ENCODE measurements at places on chromosomes 3 and 15.

DNA sequence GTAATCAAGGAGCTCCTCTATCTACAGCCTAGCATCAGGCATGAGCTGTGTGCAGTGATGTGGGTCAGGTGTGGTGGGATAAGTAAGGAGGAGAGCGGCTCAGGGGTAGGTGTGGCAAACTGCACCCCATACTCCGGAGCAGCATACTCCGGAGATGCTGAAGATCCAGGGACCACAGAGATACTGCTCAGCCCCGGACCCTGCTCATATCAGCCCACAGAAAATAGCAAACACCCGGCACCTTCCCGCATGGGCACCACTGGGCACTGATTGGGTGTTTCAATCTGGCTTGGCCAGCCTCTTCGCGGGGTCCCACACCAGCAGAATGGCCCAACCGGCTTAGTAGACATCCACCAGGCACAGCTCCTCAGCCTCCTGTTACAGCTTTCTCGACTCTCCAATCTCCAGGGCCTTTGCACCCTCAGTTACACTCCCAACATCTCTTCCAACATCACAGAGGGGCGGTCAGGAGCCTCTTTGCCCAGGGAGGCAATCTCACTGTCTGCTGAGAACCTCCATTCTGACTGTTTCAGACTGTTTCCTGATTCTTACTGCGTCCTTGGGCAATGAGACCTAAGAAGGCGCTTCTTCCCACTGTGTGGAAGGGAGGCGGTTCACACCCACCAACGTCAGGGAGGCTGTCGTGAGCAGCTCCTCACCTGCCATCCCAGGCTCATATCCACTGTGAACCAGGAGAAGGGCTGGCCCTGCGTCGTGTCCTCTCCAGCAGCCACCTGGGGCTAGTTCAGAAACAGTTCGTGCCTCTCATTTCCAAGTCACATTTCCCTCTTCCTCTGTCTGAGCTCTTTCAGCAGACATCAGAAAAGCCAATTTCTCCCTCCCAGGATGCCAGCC is 59.8 kb downstream of the CAPN7 start:
- no peak for DNase-seq

DNA sequence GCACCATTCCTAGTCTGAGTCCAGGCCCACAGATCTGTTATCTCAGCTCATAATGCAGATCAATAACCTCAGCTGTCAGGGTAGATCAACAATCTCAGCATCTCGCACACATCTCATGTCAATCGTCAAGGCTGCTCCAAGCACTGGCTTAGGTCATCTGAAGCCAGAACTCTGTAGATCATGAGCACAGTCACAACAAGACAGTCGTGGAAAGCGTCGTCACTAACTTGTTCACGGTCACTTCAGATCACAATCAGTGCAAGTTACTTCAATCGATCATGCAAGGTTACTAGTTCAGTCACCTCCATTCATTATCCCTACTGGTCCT is 71.8 kb downstream of the RBPMS2 start:
- DNase-seq, result no peak

- DNase-seq, result no peak
Measured at GRCh38 chr3:77065750-77066149, 25.9 kb downstream of the ROBO2 start.

- DNase-seq, result no peak
Measured at GRCh38 chr3:5061218-5061569, 60.9 kb upstream of the ARL8B start.

DNA sequence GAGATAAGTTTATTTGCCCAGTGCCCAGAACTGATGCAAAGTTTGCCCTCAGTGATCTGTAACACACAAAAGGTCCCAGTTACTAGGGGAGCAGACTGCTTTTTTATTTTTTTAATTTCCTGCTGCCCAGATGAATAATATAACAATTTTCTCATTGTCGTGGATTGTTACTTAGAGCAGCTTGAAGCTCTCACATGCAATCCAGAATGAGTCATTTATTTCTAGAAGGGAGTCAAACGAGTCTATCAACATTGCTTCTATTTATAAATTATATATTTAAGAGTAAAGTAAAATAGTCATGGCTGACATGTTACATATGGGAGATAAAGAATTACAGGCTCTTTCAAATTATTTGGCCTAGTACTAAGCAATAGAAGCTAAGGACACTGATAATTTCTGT is 41.3 kb downstream of the MEIS2 start:
- DNase-seq, result no peak

- DNase-seq, result no peak
Measured at GRCh38 chr3:37862903-37863815, 1.5 kb downstream of the CTDSPL start.

GRCh38 chr3:141100531-141101320 is 49.6 kb downstream of the SPSB4 start:
- no peak for DNase-seq

DNA sequence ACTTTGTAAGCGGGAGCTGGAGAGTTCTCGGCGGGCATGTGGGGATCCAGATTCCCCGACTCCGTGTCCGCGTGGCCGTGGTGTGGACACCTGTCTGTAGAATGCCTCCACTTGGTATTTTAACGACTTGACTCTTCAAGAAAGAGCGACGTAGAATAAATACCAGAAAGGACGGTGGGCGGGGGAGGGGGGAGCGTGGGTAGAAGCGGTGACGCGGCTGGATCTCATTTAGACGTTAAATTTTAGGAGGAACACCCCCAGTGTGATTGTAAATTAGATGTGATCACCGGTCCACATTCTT is 620 bp upstream of the PYGO1 start:
- no peak for DNase-seq

- DNase-seq, result no peak
Measured at GRCh38 chr3:181719991-181720680, 8.4 kb downstream of the SOX2 start.

- DNase-seq, result no peak
Measured at GRCh38 chr3:25457671-25458419, 29.8 kb downstream of the RARB start.
